ENCODE measurements at places on chromosomes 2 and 18.

DNA sequence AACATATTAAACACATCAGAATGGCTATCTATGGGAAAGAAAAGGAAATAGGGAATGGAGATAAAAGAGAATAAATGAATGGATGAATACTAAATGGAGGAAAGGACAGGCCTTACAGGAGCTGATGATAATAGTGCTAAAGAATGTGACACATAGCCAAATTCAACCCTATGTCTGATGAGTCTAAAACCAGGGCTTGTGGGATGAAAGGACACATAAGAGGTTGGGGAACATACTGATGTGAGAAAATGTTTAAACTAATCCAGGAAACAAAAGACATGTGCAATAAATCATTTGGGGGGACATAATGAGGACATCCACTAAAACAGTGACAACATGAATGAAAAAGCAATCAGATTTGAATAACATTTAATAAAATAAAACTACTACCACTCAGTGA, 120.0 kb downstream of the DYM start:
- DNase-seq = no peak

DNA sequence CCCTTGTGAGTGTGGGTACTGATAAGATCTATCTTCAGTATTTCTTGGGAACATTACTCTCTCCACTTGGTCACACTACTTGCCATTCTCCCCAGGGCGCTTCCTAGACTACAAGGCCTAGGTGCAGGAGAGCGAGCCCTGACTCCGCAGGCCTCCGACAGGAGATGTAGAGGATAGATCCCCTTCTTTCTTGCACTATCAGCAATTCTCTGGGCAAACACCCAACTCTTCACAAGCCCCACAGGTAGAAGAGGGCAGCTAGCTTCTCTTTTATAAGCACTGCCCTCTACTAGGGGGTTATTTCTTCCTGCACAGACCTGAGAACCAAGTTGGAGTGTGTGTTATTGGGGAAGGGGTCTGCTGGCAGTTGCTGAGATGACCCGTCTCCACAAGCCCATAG, 10.7 kb upstream of the RMDN2 start:
- no peak for DNase-seq

DNA sequence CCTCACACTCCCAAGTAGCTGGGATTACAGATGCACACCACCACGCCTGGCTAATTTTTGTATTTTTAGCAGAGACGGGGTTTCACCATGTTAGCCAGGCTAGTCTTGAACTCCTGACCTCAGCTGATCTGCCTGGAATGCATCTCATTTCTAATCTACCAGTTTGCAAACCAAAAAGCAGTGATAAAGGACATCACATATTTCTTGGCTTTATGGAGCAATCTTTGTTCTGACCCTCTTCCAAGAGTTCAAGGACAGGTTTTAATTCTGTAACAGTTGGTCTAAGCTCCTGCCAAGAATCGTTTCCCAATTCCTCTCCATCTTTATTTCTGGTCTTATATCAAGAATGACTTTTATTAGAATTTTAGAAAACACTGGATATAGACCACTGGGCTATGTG, 67.7 kb downstream of the SLC40A1 start:
- DNase-seq = no peak

DNA sequence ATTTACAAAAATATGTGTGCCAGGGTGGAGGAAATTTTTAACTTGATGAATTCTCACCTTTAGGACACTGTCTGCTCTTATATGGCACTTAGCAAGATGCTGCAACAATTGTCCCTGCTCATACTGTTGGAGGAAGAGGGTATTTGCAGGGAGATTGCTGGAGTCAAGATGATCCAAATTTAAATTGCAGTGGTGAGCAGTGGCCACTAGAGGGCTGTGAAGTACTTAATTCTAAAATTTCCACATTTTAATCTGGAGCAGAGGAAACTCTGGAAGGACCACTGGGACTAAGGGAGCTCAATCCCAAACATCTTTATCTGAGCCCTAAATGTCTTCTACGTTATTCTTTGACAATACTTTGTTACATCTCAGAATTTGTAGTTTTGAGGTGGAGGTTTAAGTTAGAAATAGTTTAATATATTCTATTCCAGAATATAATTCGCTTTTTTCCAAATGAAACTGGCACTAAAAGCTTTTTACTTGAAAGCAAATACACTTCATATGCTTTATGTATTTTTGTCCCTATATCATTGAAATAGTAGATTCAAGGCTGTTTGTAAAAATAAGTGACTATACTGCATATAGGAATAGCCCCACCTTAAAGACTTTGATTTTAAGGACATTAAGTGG, 33.0 kb upstream of the PTH2R start:
- peak; percentile 21 for DNase-seq

- DNase-seq = peak; percentile 9
These were observed 176.2 kb upstream of the HDAC4 start for GRCh38 chr2:239576784-239577685.

DNA sequence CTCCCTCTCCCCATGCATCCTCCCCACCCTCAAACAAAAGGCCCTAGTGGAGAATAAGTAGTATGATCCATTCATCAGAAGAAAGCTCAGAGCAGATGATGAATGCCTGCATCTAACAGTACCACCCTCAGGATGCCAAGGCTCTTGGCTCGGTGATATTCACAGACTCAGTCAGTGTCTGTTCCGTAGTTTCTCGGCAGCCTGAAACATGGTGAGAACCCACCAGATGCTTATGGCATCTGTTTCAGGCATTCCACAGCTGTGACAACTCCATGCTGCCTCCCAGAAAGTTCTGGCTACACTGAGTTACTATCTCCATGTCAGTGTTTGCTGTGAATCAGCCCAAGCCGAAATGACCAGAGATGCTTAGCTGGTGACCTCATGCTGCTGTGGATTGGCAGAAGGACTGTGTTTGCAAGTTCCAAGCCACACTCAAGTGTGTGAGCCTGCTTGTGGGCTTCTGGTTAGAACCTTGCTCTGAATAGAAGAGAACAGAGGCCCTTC, 83.9 kb downstream of the WDSUB1 start:
- no peak for DNase-seq

- no peak for DNase-seq
These were observed 93.2 kb downstream of the LYPD6 start for GRCh38 chr2:149423630-149424029.

DNA sequence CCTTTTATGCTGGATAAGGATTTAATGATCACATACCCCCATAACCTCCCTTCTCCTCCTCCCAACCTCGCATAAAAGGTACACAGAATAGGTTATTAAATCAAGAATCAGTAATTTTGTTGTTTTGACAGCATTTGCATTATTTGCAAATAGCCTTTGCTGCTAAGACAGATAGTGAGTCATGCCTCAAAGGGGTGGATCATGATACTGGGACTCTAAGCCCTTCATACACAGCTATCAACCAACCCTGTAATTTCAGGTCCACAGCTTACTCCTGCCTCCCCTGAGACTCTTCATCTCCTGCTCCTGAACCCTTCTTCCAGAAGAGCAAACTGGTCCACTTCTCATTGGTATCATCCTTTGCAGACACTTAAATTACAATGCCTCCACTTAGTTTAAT, 73.8 kb upstream of the KLHL29 start:
- DNase-seq = no peak

- no peak for DNase-seq
These were observed 9.6 kb downstream of the MBOAT2 start for GRCh38 chr2:8993902-8994278.

DNA sequence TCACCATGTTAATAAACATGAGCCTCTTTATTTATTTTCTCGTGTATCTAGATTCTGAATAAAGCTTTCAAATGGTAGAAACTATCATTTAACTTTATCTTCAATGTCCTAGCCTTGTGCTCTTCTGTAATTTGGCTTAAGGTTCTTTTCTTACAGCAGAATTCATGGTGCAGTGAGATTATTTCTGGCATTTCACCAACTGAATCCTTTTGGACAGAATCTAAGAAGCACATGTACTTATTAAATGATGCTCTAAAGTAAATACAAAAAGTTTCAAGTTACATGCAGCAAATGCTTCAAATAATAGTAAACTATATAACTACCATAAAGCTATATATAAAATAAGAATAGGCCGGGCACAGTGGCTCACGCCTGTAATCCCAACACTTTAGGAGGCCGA, 65.9 kb downstream of the AP1S3 start:
- no peak for DNase-seq

DNA sequence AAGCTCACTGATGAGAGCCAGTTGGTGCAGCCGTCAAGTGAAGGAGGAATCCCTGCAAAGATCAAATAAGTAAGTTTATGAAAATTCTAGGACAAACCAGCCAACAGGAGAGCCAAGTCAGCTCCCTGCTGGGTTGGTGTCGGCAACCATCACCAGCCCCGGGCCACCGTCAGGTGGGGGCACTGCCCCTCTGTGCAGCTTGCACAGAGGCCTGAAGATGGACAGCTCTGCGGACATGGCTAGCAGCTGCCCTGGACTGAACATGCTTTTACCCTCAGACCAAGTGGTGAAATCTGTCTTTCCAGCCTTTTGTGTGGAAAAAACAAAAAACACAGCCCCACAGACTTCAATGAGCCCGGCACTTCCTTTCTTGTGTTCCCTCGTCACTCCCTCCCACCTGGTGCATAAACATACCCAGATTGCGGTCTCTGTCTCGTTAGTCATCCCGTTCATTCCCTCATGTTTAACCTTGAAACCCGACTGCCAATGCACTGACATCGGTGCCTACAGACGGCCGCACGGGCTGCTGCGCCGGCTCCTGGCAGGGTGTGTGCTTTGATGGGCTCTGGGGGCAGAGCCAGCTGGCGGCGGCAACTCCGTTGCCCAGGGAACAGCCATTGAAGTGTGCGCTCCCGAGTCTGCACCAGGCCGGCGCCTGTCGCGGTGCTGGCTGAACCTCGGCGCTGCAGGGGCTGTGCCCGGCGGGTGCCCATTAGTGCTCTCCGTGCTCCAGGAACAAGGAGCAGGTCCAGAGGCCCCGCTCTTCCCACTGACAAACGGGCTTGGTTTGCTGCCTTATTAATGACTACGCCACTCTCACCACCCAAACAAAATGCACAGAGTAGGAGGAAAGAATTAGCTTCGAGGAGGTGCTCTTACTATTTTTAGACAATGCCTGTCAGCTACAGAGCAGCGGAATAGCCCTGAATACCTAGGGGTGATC, 95.3 kb downstream of the EIPR1 start:
- peak; percentile 59 for DNase-seq

DNA sequence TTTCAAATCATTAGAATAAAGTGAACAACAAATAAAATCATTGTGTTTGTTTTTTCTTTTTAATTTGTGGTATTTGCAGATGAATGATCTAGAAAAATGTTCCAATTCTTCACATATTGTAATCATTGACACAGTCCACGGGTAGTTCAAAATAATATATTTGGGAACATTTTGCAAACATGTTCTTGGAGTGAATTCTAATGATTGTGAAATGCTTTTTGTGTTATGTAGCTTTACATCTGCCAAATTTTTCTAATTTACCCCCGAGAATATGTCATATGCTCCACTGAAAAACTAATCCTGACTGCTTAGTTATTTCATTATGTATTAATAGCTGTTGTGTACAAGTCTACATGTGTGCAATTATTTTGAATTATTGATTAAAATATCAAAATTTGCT, 1468.4 kb upstream of the NXPH2 start:
- DNase-seq = no peak

DNA sequence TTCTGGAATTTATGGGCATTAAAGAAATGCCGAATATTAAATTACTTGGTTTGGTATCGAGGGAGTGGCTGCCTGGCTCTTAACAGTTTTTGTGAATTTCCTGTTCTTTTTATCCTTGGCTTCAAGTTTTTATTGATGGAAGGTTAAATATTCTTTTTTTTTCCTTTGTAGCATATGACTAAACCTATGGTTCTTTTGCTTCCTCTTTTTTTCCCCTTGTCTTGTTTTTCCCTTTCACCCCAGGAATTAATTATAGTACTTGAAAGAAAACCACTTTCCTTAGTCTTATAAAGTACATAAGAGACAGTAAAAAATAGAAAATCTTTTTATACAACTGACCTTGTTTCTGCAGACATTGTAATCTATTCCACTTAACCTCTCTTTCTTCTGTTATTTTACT, 42.4 kb downstream of the MGAT5 start:
- DNase-seq = no peak

- DNase-seq = peak; percentile 31
These were observed 22.5 kb downstream of the STAMBP start for GRCh38 chr2:73851274-73851673.

GRCh38 chr2:40036241-40036640, 257.2 kb upstream of the THUMPD2 start:
- DNase-seq = no peak

DNA sequence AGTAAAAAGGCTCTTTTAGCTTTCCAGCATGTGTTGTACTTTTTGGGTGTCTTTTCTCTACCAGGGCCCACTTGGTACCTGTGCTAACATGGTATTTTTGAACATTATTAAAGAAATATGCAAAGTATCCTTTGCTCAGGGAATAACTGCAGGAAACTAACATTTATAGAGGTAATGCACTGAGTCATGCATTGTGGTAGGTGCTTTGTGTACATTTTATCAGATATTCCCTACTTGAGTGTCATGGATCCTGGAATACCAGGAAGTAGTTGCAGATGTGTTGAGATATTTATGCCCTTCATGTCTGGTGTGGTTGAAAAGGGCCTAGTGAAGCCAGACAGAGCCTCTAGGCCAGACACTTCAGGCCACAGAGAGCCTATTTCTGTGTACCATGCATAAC, 215.5 kb upstream of the CYRIA start:
- no peak for DNase-seq

DNA sequence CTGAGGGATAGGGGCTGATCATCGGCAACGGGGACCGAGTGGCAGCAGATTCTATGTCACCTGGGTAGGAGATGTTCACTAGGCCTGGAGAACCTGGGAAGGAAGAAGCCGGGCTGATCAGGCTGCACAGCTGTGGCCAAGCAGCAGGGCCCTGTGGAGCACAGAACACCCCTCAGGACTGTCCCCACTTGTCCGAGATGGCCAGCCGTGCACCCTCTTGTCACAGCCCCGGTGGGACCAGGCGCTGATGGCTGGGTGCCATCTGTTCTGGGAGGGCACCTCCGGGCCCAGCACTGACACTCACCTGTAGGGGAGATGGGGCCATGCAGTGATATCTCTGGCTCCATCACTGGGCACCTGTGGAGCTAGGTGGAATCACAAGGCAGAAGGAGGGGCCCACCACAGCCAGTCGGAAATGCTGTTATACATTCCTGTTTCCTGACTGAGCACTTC, 217.9 kb upstream of the RAB6C start:
- no peak for DNase-seq

DNA sequence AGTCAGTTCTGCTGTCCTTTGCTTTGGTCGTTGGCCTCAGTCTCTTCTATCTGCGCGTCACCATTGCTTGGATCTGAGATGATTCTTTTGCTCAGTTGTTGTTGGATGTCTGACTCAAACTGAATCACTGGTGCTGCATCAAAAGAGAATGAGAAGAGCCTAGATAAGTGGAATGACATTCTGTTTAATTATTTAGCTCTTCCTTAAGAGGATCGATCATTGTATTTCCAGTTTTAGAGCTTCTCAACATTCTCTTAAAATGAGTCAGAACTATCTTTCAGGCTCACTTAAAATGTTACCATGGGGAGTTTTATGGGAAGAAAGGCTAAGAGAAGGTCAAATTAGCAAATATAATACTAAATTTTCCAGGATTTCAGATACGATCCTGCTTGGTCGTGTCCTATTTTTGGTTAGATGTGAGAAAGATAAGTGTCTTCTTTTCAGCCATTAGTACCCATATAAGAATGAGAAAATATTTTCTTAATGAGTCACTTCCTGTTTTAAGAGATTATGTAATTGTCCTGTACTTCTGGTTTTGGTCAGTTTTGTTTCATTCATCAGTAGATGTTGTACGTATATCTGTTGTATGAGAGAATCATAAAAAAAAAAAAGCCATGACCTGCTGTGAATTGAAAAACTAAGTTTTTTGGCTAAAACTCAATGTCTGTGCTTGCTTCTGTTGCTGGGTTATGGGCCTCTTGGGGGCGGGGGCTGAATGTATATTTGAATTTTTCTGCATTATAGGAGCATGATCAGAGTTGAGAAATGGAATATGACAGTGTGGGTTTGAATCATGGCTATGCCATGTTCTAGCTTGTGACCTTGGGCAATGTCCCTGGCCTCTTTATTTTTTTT, 31.6 kb upstream of the CASP10 start:
- no peak for DNase-seq
